B cell (primary cell): ENCODE measurements at places on chromosomes 2 and 18.

DNA sequence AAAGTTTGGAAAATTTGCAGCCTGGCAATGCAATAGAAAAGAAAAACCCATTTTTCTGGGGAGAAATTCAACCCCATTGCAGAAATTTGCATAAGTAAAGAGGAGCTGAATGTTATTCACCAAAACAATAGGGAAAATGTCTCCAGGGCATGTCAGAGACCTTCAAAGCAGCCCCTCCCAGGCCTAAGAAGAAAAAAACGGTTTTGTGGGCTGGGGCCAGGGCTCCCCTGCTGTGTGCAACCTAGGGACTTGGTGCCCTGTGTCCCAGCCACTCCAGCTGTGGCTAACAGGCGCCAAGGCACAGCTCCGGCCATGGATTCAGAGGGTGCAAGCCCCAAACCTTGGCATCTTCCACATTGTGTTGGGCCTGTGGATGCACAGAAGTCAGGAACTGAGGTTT, 224.5 kb downstream of the TXNL1 start:
- DNase-seq, result no peak
- no peak overlapping the region for H3K27ac ChIP-seq
- H3K4me3 ChIP-seq, result no peak overlapping the region
- no peaks in the 10 kb centered on the region for H3K4me1 ChIP-seq
- no peaks in the 10 kb centered on the region for H3K36me3 ChIP-seq
- no peaks in the 10 kb centered on the region for H3K27me3 ChIP-seq

DNA sequence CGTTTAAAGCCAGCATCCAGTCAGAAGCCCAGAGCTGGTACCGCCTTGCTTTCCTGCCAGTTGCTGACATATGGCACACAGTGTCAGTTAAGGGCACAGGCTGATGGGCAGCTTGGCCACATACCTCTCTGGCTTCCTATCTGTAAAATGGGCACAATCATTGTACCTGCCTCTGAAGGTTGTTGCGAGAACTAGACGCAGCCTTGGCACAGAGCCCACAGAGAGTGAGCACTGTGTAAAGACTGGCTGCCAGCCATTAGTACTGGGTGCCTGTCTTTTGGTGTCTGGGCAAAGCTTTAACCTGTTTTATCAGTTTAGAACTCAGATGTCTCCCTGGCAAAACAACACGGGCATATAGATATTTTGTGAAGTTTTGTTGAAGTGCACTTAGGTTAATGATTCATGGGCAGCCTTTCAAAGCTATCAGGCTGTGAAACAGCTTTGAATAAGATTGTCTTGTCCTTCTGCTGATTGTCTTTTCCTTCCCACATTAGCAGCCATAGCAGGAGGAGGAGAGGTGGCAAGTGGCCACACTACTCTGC, 269.5 kb downstream of the NEDD4L start:
- H3K36me3 ChIP-seq, result no peaks in the 10 kb centered on the region
- H3K27ac ChIP-seq, result no peak overlapping the region
- no peak for DNase-seq
- H3K4me3 ChIP-seq, result no peak overlapping the region

DNA sequence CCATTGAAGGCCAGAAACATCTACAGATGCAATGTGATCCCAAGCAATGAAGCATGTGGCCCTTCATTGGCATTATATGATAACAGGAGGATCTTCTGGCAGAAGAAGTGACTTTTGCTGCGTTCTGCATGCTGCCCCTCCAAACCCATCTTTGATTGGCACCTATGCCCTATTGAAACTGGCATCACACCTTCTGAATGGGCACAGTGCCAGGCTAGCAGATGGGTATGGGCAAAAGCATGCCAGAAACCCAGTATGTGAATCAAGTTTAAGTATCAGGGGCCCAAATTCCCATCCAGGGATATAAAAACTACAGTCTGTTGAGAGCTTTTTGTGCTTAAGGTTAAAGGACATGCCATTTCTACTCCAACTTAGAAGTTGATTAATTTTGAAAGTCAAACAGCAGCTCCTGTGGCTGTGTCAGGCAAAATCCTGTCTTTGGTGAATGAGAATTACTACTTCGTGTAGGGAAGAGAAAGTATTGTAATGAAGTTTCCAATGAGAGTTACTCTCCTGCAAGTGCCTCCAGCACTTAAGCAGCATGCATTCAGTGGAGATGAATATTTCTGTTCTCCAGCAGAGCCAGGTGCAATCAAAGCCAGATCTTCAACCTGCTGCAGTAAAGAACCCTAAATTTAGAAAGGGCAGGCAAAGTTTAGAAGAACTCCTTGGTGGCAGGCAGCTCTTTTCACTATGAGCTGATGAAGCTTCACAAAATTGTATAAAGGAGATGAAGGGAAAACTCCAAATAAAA, 8.6 kb downstream of the VRK2 start:
- no peak for DNase-seq
- H3K27me3 ChIP-seq, result no peaks in the 10 kb centered on the region
- peaks cover 23% of the 10 kb centered on the region for H3K36me3 ChIP-seq
- H3K27ac ChIP-seq, result no peak overlapping the region

- no peaks in the 10 kb centered on the region for H3K4me1 ChIP-seq
- no peaks in the 10 kb centered on the region for H3K27me3 ChIP-seq
- no peaks in the 10 kb centered on the region for H3K36me3 ChIP-seq
These were observed 67.4 kb downstream of the POLE4 start for GRCh38 chr2:75025633-75026380.

GRCh38 chr2:99810225-99810624, 320.4 kb upstream of the REV1 start:
- H3K36me3 ChIP-seq, result peaks cover 4% of the 10 kb centered on the region
- H3K27me3 ChIP-seq, result no peaks in the 10 kb centered on the region
- no peak overlapping the region for H3K4me3 ChIP-seq
- H3K4me1 ChIP-seq, result no peaks in the 10 kb centered on the region

- H3K36me3 ChIP-seq, result peaks cover 39% of the 10 kb centered on the region
- no peaks in the 10 kb centered on the region for H3K27me3 ChIP-seq
These were observed 5.1 kb downstream of the ANKRD39 start for GRCh38 chr2:96852667-96853066.

GRCh38 chr2:54341656-54342055, 85.6 kb upstream of the TSPYL6 start:
- H3K27ac ChIP-seq, result no peak overlapping the region
- H3K4me3 ChIP-seq, result no peak overlapping the region
- no peaks in the 10 kb centered on the region for H3K4me1 ChIP-seq

GRCh38 chr2:156803967-156804366, 367.8 kb downstream of the GPD2 start:
- H3K27ac ChIP-seq, result no peak overlapping the region
- H3K36me3 ChIP-seq, result no peaks in the 10 kb centered on the region
- no peak overlapping the region for H3K4me3 ChIP-seq

DNA sequence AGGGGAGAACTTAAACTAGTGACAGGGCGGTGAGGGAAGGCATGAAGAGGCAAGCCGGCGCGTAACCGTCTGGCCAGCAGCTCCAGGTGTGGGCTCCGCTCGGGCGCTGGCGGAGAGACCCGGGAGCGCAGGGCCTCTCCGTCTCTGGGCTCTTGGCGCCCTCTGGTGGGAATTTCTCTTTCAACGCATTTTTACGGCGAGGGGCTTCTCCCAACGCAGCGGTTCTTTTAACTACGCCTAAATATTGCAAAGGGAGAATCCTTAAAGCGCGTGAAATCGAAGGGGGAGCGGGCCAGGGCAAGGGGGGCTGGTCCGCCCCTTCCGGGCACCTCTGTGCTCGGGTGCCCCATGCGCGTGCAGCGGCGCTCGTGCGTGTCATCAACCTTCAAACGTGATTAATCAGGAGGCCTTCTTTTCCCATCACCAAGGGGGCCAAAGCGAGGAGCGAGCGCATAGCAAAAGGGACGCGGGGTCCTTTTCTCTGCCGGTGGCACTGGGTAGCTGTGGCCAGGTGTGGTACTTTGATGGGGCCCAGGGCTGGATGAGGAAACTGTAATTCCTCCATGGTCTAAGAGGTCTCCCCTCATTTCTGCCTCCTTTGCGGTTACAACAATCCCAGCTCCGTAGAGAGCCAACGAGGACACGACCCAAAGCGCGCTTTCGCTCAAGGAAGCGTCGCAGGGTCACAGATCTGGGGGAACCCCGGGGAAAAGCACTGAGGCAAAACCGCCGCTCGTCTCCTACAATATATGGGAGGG, 762 bp upstream of the GAD1 start:
- DNase-seq, result peak; percentile 76
- H3K27me3 ChIP-seq, result peaks cover 79% of the 10 kb centered on the region
- no peak overlapping the region for H3K27ac ChIP-seq
- peak overlapping the region; percentile 29 for H3K4me3 ChIP-seq

GRCh38 chr2:146433116-146433875, 1411.5 kb upstream of the ACVR2A start:
- no peaks in the 10 kb centered on the region for H3K27me3 ChIP-seq
- no peaks in the 10 kb centered on the region for H3K4me1 ChIP-seq
- no peak overlapping the region for H3K4me3 ChIP-seq
- H3K27ac ChIP-seq, result no peak overlapping the region
- no peaks in the 10 kb centered on the region for H3K36me3 ChIP-seq

DNA sequence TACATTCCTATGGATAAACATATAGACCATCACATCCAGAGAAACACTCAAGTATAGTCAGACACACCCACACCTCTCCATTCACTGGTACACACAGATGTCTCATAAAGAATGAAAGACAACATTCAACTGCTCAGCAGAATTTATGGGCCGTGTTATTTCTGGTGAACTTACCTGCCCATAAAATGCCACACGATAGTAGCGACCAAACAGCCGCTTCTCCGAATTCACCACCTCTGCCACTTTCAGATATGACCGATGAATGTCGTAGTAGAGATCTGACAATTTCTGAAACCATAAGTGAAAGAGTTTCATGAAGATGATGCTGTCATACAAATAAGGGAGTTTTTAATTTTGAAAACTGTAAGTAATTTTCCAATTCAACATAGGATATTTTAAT, 70.7 kb upstream of the CCDC195 start:
- H3K27ac ChIP-seq, result no peak overlapping the region
- H3K4me1 ChIP-seq, result no peaks in the 10 kb centered on the region
- H3K4me3 ChIP-seq, result no peak overlapping the region
- H3K27me3 ChIP-seq, result no peaks in the 10 kb centered on the region
- no peak for DNase-seq
- peaks cover 82% of the 10 kb centered on the region for H3K36me3 ChIP-seq

GRCh38 chr2:212975333-212975732, 176.1 kb downstream of the IKZF2 start:
- peaks cover 6% of the 10 kb centered on the region for H3K36me3 ChIP-seq
- H3K27me3 ChIP-seq, result no peaks in the 10 kb centered on the region
- no peak for DNase-seq
- H3K27ac ChIP-seq, result no peak overlapping the region
- H3K4me1 ChIP-seq, result no peaks in the 10 kb centered on the region

DNA sequence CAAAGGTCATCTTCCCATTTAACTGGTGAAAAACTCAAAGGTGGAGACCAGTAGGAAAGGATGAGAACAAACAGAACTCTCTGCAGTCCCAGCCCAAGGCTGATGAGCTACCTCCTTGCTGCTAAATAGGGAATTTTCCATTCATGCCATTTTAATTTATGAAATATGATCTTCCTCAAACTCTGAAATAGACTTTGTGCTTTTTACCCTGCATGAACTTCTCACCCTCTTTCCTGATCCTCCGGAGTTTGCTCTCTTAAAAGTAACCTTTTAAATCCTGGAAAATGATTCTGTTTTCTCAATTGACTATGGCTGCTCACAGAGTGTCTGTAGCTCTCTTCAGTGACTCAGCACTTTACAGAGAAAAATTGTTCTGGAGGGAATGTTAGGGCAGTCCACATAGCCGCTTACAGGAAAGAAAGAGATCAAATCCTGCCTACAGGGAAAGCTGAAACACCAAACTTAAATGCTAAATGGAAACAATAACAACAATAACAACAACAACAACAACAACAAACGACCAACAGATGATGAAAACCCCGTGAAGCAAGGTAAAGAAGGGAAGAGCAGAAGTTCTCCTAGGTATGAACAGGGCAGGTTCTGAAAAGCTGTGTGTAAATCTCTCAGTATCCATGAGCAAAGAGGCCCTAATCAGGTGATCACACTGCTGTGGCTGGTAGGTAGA, 79.8 kb upstream of the SESTD1 start:
- DNase-seq, result no peak
- no peak overlapping the region for H3K27ac ChIP-seq
- H3K36me3 ChIP-seq, result no peaks in the 10 kb centered on the region
